ENCODE measurements at places on chromosomes 7 and 10.

- DNase-seq, result peak; percentile 89
Observed at GRCh38 chr10:63431962-63432797, 33.6 kb downstream of the JMJD1C start.

DNA sequence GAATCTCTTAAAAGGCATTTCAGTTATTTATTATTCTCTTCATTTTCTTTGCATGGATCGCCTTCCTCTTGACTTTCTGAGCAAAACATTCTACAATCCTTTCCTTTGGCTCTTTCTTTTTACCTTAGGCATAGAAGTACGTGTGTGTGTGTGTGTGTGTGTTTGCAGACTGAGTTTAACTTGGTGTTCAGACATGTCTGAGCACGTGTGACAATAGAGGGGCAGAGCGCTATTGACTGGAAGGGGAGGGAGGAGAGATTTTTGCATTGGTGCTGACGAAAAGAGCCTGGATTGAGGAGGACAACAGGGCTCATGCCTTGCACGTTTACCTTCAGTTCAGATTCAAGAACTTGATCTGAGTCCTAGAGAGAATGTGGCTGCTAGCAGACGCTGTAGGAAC, 129.8 kb downstream of the SEC23IP start:
- no peak for DNase-seq

GRCh38 chr10:130659528-130659927, 523.3 kb downstream of the GLRX3 start:
- DNase-seq, result no peak

DNA sequence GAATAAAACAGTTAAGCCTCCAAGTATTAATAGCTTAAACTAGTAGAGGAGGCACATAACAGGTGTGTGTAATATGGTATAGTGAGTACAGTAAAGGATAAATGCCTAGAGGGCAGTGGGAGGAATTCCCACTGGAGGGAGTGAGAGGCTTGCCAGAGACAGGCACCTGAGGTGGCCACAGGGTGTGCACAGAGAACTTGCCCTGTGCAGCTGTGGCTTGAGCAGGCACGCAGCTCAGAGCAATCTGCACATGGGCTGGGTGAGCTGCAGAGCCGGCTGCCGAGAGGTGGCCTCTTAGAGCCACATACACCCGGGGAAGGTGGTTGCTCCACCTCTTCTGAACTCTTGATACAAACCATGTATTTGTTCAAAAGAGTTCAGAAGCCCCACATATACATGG, 237.1 kb downstream of the COBL start:
- peak; percentile 14 for DNase-seq

GRCh38 chr10:44193567-44194220, 191.2 kb downstream of the CXCL12 start:
- no peak for DNase-seq

GRCh38 chr10:86367152-86367951, 757 bp upstream of the GRID1 start:
- DNase-seq, result no peak

GRCh38 chr7:46494028-46494427, 573.0 kb upstream of the IGFBP3 start:
- DNase-seq, result no peak

- no peak for DNase-seq
Observed at GRCh38 chr7:151624246-151624928, 104.7 kb upstream of the RHEB start.

Measured in dermis microvascular lymphatic vessel endothelial cell (primary cell).